Hematopoietic multipotent progenitor cell treated with erythropoietin and hydrocortisone succinate and interleukin-3 and kit ligand, for 6 days (in vitro differentiated cells): ENCODE measurements at places on chromosomes 13 and 19.

- no peak for DNase-seq
Measured at GRCh38 chr19:31908496-31909225, 436.7 kb upstream of the ZNF507 start.

DNA sequence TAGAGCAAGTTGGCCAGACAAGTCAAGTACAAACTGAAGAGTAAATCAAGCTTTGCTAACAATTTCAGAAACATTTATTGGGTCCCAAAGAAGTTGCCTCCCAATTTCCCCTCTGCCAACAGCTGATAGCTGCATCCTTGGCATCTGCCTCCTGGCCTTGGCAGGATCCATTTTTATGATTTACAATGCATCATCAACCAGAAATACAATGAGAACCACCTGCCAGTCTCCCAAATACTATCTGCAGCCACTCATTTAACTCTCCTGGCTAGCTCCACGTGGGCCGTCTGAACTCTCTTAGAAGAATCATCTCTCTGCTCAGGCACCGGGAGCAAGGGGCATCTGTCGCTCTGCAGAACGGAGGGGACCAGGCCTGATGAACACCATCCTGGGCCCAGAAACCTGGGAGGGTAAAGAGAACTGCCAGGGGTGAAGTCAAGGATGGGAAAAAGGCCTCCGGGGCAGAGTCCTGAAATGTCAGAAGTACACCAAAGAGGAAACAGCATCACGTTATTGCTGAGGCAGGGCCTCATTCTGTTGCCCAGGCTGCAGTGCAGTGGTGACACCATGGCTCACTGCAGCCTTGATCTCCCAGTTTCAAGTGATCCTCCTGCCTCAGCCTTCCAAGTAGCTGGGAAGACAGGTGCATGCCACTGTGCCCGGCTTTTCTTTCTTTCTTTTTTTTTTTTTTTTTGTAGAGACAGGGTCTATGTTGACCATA, 2.6 kb downstream of the LONP1 start:
- DNase-seq, result no peak

DNA sequence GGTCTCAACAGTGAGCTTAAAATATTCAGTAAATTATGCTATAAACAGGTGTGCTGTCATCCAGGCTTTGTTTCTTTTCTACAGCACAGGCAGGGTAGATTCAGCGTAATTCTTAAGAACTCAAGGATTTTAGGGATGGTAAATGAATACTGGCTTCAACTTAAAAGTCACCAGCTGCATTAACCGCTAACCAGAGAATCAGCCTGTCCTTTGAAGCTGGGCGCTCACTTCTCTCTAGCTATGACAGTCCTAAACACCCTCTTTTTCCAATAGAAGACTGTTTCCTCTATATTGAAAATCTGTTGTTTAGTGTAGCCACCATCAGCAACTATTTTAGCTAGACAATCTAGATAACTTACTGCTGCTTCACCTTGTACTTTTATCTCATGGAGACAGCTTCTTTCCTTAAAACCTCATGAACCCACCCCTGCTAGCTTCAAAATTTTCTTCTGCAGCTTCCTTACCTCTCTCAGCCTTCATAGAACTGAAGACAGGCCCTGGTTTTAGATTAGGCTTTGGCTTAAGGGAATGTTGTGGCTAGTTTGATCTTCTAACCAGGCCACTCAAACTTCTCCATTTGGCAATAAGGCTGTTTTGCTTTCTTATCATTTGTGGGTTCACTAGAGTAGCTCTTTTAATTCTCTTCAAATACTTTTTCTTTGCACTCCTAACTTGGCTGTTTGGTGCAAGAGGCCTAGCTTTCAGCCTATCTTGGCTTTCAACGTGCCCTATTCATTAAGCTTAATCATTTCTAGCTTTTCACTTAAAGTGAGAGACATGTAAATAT, 89.5 kb downstream of the USP12 start:
- peak; percentile 70 for DNase-seq

GRCh38 chr19:49338023-49338677, 2.9 kb downstream of the CD37 start:
- DNase-seq, result no peak

DNA sequence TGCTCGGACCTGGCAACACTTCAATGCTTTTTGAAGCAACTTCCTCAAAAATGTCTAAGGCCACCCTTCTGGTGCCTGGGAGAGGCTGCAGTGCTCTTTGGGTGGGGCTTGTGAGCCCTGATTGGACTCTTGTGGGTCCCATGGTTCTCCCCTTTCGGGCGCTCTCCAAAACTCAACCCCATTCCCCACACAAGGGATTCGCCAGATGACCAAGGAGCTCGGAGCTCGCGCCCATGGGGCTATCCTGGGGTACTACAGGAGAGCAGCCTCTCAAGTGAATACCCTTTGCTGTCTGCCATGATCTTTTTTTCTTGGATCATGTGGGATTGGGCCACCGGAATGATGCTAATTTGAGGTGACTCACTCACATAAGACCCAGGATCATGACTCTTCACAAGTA, 29.7 kb upstream of the KL start:
- DNase-seq, result no peak

- no peak for DNase-seq
Measured at GRCh38 chr13:74174810-74175209, 40.6 kb upstream of the KLF12 start.

GRCh38 chr13:75910591-75910990, 274.5 kb downstream of the LMO7 start:
- DNase-seq, result no peak

DNA sequence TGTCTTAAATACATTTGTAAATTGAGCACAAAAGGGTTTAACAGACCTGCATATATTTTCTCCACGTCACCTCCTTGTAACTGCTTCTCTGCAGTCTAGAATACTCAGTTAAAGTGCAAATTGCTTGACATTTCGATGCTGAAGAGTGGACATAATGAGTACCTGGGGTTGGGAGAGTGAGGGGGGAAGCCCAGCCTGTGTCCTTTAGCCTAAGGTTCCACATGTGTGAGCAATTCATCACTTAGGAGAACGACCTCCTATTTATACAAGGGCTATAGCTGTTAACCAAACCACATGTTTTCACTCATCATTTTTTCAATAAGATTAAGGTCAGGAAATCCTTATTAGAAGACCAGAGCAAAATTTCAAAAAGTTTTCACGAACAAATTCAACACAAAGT, 29.5 kb downstream of the PCDH9 start:
- no peak for DNase-seq
